ENCODE measurements at places on chromosomes 1 and 21.

DNA sequence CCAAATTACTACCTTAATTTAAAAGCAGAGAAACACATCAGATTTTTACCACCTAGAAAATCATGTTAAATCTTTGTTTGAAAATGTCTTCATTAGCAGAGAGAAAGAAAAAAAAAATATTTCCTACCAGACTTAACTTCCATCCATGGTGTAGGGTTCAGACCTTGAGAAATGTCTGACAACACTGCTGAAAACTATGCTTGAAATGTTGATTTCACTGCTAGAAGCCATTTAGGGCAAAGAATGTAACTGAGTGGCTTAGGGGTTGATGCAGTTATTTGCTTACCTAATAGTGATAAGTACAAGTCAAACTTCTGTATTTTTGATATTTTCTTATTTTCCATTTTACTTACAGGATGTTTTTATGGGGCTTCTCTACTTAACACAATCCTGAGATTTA, 495.6 kb upstream of the NEGR1 start:
- DNase-seq, result no peak

GRCh38 chr1:84122780-84123382, 21.2 kb upstream of the PRKACB start:
- DNase-seq, result peak; percentile 16

DNA sequence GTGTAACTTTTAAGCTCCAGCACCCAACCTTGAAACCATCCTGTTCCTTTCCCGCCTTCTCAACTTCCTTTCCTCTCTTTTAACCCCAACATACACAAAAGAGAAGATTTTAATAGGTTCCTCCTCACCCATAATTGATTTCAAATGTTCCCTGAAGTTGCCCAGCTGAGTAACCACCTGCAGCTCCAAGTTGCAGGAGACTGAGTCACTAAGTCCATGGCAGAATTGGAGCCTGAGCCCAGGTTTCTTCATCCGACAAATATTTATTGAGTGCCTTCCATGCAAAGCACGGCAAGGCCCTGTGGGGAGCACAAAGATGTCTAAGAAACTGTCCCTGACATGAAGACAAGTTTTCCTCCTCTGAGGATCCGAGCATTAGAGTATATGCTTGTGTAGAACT, 97.7 kb downstream of the PAPPA2 start:
- no peak for DNase-seq

DNA sequence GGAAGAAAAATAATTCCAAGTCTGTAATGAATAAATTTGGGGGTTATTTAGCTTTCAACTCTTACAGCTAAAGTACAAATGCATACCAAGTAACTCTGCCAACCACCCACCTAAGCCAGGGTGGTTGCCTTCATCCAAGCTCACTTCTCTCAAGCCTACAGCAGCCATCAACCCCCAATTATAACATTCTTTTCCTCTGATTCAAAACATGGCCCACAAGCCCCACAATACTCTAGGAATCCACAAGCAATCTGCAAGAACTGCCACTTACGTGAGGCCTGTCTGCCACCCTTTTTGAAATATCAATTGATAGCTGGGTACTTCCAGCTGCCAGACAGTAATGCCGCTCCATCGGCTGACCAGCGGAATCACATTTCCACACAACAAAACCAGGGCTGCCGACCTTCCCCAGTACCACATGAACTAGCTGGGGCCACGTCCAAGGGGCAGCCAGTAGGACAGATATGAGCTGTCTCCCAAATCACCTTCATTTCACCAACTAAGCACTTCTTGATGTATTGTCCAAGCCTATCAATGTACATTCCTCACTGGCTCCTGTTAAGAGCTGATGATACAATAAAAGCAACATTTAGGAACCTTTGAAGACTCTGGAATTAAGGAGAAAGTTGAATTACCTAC, 3.2 kb downstream of the LBR start:
- no peak for DNase-seq

DNA sequence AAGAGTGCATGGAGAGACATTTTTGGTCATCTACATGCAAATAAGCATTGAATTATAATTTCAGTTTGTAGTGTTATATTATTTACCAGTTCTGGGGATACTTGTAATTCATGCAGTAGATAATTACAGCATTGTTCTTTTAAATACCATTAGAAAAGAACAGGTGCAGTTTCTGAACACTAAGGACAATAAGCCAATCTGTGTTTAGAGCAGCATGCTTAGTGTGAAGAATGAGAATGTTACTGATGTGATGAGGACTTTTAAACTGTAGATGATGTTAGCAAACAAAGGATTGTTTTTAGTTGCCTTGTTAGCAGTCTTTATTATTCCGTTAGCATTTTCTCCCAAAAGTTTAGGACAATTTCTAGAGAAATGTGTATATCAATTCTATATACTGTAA, 348.3 kb downstream of the BRINP3 start:
- DNase-seq, result no peak

GRCh38 chr1:41282679-41283317, 40.7 kb upstream of the SCMH1 start:
- no peak for DNase-seq

DNA sequence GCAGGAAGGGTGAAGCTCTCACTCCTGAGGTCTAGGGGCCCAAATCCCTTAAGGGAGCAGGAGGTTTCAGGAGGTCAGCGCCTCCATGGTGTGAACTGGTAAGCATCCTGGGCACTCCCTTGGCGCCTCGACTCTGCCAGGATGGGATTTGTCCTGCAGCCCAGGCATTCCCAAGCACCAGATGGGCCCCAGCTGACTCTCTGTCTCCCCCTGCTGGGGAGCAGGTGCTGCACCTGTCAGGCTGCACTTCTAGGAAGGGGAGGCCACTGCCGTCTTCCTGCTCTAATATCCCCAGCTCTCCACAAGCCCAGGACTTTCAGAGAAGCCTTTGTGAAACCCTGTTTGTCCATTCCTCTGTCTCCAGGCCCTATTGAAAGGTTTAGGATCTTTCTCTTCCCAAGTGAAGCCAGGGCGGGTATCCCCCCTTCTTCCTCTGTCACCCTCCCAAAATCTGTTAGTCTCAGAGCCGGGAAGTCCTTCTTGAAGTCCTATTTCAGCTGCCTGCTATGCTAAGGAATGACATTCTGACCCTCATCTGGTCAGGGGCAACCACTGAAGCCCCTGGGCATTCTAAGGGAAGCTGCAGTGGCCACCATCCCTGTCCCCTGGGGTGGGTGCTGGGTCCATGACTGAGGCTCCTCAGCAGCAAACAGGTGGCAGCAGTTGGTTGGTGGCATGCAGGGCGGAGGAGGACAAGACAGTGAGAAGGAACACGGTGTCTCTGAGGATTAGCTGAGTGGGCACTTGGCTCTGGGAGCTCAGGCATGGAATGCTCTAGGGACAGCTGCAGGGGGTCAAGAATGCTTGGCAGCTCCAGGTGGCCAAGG, 3.2 kb downstream of the MYBPH start:
- DNase-seq, result no peak

DNA sequence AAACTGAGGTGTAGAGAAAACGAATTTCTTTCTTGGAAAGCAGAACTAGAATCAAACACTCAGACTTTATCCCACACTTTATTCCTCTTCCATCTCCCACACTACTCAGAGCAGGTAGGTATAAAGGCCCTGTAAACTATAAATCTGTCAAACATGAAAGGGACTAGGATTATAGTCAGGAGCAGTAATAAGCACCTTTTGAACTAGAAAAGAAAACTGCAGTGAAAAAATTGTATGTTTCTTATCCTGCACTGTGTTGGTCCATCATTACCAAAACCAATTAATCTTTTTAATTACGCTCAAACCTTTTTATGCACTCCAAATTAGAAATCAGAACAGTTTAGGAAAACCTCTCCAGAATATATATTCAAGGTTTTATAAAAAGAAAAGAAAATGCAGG, 47.6 kb downstream of the LPAR3 start:
- DNase-seq, result no peak

DNA sequence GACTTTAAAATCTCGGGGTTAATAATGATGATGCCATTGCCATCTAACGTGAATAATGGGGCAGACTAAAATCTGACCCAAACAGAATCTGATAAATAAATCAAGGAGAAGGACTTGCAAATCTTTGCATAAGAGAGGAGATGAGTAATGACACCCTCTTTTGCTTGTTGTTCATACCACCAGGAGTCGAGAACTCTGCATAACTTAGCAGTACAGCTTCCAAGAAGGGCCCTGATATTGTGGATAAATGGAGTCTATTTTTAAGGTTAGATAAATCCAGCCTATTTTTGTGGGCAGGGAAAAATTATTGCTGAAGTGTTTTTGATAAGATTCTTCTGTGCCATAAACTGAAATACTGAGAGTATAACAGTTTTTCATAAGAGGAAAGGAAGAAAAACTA, 17.3 kb downstream of the RYR2 start:
- no peak for DNase-seq

GRCh38 chr1:43422995-43423671, 30.6 kb downstream of the HYI start:
- DNase-seq, result no peak

DNA sequence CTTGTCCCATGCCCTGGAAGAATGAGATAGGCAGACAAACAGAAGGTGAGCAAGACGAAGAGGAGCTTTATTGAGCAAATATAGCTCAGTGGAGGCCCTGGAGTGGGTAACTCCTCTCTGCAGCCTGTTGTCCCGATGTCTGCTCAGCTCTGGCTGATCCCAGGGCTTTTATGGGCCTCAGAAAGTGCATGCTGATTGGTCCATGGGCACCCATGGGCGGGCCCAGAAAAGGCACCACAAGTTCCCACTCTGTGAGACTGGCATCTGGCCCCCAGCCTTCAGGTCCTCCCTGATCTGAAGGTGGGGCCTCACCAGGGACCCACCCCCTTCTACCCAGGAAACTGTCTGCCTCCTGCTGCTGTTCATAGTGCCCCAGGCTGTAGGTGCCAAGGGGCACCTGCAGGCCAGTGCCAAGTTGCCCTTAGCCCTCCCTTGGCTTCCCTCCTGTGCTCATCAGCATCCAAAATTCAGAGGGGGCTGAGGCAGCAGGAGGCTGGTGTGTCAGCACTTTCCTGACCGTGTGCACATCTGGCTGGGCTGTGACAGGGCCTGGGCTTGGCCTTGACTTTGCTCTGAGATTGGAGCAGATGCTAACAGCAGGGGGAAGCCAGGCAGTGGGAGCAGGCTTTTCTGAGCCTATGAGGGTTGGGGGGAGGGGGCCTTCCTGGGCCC, 35.4 kb downstream of the ACTL8 start:
- no peak for DNase-seq

- DNase-seq, result no peak
Measured at GRCh38 chr1:20612221-20612746, 21.0 kb upstream of the PINK1 start.

DNA sequence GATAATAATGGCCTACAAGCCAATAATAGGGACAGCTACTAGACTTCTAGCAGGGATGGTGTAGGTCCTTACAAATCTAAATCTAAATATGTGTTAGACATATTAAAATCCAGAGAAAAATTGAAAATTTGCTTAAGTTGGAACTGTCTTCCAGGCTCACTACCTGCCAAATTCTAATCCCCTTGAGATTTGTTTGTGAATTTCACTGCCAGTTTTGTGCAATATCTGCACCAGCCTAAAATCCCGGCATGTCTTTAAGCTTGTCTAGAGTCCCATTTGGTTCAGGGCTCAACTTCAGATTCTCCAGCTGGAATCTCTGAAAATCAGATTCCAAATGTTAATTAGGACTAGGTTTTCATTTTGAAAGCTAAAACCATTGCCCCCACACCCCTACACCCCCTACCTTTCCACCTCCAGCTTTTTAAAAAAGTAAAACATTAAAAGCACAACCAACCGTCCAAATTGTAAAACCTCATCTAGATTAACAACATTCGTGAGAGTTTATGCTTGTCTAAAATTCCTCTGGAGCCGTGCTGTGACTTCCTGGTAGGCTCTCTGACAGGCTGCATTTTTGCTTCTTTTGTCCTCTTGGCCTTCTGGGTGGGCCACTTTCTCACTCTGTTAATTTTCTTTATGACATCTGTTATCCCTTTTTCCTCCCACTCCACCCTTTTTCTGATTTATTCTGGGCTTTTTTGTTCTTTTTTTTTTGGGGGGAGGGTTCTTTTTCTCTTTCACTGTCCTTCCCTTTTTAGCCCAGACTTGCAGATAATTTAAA, 348.7 kb downstream of the PAPPA2 start:
- no peak for DNase-seq

DNA sequence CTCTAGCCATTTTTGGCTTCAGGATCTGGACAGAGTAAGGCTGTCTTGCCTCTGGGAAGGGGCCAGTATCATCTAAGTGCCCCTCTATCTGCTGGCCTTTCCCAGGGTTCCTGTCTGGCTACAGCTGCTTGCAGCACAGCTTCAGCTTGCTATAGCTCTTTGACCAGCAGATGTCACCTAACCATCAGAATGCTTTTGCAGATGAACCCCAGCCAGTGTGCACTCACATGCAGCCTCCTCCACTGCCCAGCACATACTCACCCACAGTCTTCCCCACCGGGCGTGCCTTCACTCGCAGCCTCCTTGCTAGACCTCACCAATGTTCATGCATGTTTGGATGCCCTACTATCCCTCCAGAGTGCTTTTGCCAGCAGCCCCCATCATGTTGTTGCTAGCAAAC, 769.0 kb downstream of the BRINP3 start:
- no peak for DNase-seq

DNA sequence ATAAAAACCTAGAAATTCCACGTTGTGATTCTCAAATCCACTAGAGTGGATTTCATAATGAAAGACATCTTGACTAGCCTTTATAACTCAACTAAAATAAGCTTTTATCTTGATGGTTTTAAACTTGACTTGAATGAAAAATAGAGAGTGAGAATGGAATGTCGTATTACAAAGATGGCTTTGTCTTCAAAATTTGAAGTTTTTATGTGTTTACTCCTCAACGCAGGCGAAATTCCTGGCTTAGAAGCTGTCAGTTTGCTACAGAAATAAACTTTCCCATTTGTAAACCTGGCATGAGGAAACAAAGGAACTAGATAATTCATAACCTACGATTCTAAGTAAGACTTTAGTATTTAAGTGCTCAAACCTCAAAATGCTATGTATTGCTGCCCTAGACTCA, 90.0 kb upstream of the KRTAP19-8 start:
- DNase-seq, result no peak

DNA sequence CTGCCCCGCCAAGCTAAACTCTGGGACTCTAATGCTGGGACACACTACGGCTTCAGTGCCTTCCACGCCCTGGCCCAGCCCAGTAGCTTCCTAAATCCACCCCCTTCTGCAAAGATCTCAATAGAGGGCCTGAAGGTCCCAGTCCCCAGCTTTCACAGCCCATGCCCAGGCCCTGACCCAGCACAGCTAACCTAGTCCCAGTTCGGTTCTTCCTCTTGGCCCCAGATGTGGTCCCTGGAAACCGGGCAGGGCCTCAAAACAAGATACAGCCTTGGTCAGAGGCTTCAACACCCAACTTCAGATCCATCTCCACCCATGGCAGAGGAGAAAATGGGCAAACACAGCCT, 646 bp upstream of the PDZK1IP1 start:
- no peak for DNase-seq

DNA sequence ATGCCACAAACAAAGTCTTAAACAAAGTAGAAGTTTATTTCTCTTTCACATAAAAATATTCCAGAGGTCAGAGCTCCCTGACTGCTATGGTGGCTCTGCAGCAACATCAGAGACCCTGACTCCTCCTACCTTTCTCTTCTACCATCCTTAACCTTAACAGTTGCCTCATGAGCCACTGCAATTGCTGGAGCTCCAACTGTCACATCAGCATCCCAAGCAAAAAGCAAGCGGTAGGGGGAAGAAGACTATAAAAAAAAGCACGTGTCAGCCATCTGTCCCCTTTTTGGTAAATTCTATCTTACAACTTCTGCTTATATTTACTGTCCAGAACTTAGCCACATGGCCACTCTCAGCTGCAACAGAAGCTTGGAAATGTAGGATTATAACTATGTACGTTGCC, 21.8 kb upstream of the H6PD start:
- no peak for DNase-seq

GRCh38 chr1:155003766-155004351, 1.3 kb downstream of the ZBTB7B start:
- no peak for DNase-seq
